ENCODE measurements at places on chromosomes 5 and 9. TPM values are rescaled to one million over a fixed set of nuclear protein-coding genes. Genes with fewer than 3 reads are reported as not detected.

PCDHB16 gene
- 0.19 TPM for total RNA-seq

CTSL gene
- total RNA-seq: 388 TPM

FLT4 gene
- total RNA-seq: 0.58 TPM

ABL1 gene
- total RNA-seq: 76.1 TPM

SAPCD2 gene
- total RNA-seq: 10.4 TPM

PCDHA1 gene
- total RNA-seq: not detected

CCL19 gene
- total RNA-seq: not detected

UBLCP1 gene
- 16.5 TPM for total RNA-seq

ZDHHC21 gene
- 8.4 TPM for total RNA-seq

IFNK gene
- not detected for total RNA-seq

CTXN3 gene
- not detected for total RNA-seq

RNF180 gene
- total RNA-seq: 4.0 TPM

DUSP1 gene
- 239 TPM for total RNA-seq

ZNF367 gene
- 11.9 TPM for total RNA-seq

NPR3 gene
- 102 TPM for total RNA-seq

PCDHGA9 gene
- total RNA-seq: 2.1 TPM
